Fibroblast of skin of abdomen (primary cell): ENCODE measurements at places on chromosomes 5 and 9.

- DNase-seq = no peak
Measured at GRCh38 chr9:96462541-96462940, 12.6 kb downstream of the HABP4 start.

- no peak for DNase-seq
Measured at GRCh38 chr5:39671561-39671961, 246.8 kb upstream of the DAB2 start.

DNA sequence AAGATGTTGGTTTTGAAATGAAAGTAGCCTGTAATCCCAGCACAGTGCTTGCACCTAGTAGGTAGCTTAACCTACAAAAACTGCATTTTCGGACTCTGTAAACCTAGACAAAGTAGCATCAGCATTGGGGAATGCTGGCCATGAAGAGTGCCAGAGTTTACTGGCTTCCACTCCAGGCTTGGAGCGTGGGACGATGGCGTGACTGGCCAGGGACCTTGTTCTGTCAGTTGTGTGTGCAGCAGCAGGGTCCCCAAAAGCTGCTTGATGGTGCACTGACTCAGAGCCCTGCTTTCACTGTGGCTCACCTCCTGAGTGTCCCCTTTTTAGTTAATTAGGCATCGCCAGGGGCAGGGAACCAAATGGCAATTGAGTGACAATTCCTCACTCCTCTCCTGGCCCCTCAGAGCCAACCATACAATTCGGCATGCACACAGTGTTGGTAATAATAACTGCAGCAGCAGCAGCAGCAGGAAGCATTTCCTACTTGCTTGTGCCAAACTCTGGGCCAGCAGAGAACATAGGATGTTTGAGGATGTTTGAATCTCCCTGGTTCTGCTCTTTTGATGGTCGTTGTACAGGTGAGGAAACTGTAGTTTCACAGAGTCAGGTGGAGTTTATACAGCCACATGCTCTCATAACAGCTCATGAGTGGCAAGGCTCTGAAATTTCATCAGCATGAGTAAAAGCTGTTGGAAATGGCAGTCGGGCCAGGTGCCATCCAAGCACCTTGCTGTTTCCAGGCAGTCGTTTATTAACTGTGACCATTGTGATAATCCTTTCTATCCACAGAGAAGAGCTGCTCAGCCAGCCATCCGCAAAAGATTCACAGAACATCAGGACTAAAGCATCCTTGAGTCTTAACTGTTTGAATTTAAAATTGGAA lies 4.2 kb downstream of the UBE2QL1 start:
- DNase-seq = no peak

GRCh38 chr9:92439921-92440750 lies 15.9 kb upstream of the OMD start:
- peak; percentile 42 for DNase-seq

DNA sequence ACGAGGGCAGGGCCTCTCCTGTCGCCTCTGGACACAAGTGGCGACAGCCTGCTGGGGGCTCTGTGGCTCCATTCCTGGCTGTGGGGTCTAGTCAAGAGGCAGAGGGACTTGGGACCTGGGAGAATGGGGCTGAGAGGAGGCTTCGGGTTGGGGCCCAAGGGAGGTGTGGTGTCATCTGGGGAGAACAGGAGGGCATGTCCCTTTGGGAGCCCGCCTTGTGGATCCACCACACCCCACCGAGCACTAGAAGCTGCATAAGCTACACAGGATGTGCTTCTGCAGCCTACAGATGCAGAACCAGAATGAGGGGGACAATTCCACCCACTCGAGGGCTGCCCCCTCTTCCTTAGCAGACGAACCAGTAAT lies 3.9 kb upstream of the MAN1B1 start:
- no peak for DNase-seq

- no peak for DNase-seq
Measured at GRCh38 chr5:158756871-158757270, 342.8 kb downstream of the EBF1 start.

DNA sequence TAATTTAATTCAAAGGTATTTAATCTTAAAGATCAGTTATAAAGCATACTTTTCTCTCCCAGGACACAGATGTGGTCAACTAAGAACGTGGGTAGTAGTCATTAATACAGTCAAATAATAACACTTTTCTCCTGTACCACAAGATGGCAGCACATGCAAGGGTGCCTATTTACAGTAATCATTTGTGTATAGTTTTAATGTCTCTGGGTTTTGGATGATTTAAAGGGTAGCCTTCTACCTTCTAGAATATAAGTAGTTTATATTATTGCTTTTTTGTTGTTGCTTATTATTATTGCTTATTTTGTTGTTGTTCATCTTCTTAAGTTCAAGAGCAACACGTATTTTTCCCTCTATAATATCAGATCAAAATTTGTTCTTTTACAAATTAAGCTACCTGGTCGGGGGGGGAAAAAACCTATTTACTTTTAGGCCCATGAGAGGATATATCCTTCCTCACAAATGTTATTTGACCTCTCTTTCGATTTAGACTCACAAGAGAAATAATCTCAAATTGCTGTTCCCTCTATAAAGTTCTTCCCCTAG lies 59.6 kb upstream of the SLC27A6 start:
- peak; percentile 58 for DNase-seq

DNA sequence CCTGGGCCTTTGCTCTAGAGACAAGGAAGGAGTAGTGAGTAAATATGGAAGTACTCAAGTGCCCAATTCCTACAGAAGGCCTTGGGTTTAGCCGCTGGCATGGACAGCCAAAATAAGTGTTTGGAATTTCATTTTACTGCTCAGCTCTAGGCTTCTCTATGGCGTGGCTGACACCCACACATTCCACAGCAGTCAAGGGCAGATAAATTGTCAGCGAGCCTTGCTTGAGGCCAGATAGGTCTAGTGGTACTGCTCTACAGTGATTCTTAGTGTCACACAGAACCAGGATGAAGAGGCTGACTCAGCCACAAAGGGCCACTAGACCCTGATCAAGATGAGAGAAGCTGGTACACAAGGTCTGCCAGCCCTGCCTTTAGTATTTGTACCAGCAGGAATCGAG lies 111.0 kb upstream of the NFIB start:
- DNase-seq = no peak

DNA sequence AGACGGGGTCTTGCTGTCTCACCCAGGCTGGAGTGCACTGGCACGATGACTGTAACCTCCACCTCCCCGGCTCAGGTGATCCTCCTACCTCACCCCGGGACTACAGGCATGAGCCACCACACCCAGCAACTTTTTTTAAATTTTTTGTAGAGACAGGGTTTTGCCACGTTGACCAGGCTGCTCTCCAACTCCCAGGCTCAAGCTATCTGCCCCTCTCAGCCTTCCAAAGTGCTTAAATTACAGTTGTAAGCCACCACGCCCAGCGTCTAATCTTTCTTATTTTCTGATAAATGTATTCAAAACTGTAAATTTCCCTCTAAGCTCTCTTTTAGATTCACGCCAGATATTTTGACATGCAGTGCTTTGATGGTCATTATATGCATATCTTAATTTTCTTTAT lies 10.3 kb downstream of the FRRS1L start:
- DNase-seq = no peak

DNA sequence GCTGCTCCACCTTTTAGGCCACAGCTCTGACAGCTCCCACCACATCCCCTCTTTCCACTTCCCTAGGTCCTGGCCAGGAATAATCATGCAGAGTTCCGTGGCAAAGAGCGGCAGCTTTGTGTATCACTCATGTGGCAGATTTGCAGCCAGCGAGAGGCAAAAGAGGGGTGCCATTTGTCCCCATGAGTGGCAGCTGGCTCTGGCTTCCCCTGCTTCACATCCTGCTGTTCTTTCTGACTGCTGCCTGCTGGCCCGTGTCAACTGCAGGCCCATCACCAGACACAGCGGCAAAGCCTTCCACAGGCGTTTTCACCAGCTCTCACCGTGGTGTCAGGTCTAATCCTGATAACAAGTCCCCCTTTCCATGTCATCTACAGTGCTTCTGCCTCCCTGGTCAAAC lies 430.6 kb upstream of the DAP start:
- DNase-seq = no peak

DNA sequence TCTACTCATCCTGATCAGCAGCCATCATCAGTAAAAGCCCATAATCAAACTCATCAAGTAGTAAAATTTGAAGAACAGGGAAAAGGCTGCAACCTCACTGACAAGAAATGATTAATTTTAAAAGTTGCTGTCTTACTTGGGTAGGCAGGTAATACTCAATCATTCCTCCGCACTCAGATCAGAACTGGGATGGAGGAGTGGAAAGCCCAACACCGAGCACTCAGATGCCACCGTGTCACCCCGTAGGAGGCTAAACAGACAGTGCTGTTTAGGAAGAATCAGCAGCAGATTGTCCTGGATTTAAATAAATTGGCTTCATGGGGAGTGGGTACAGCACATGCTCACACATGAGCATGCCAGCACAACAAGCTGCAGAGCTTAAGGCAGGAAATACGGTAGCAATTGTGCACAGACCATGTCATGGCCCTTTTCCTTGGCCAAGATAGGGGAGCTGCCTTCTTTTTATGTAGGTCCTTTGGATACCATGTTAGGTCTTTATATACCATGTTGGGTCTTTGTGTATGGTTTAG lies 92.6 kb upstream of the CDH6 start:
- no peak for DNase-seq

DNA sequence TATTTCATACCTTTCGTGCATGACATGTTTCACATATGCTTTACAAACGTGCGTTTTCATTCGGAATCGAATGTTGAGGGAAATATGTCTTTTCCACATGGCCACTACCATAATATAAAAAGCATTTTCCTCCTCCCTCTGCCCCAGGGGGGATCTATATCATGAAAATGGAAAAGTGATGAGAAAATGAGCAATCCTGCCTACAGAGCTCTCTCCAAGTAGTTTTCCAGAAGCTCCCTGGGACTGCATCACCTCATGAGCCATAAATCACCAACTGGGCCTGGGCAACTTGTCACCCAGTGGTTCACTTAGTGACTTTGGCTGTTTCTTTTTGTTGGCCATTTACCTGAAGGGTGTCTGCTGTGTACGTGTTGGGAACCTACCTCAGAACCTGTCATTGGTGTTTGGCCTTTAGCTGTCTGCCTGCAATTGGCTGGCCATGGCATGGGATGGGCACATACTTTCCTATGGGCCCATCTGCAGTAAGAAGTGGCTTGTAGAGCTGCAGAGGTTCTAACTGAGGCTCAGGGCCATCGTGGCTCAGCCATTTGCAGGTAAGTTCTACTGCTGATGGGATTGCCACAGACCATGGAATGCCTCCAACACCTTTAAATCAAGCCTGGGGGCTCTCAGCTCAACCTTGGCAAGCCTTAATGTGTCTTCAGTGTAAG lies 9.5 kb upstream of the TIFAB start:
- no peak for DNase-seq

GRCh38 chr5:131457193-131457592 lies 177.8 kb downstream of the RAPGEF6 start:
- DNase-seq = no peak

DNA sequence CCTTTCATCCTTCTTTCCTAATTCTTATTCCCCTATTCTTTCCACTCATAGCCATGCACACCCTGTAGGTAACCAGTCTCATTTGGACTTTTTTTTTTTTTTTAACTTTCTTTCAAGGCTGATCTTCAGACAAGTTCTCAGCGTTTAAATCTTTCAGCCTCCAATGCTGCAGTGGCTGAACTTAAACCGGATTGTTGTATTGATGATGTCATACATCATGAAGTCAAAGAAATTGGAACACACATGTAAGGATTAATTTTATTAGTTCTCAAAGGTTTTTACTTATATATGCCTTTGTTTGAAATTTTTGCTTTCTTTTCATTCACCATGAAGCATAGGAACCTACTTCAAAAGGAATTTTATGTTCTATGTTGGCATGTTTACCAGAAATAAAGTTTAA lies 22.1 kb downstream of the SHLD3 start:
- DNase-seq = no peak

- no peak for DNase-seq
Measured at GRCh38 chr9:133475292-133476012, 3.4 kb downstream of the SLC2A6 start.

DNA sequence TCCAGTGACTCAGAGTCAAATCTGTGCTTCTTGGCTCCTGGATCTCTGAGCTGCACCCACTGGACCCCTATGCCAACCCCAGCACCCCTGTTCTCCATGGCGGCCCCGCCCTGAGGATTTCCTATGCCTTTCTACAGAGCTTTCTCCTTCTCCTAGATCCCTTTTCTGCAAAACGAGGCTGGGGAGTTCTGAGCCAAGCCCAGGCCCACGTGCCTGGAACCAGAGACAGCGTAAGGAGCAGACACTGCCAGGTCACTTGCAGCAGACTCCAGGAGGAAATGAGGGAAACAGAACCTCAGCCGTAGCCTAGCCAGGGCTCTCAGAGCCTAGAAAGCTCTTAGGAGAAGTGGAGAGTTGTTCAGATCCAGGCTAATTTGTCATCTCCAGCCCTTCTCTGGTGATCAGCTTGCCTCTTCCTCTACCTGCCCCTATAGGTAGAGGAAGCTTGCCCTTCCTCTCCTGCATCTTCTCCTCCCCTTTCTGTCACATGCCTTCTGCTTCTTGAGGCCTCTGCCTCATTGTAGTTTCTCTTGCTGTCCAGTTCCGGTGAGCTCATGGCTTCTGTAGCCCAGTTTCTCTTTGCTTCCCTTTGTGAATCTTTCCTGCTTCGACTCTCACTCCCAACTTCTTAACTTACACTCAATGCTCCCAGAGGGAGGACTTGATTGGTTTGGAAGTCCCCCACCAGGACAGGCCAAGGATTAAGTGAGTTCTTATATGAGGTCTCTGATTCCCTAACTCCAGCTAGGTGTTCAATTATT lies 163.4 kb downstream of the RGS3 start:
- DNase-seq = no peak

DNA sequence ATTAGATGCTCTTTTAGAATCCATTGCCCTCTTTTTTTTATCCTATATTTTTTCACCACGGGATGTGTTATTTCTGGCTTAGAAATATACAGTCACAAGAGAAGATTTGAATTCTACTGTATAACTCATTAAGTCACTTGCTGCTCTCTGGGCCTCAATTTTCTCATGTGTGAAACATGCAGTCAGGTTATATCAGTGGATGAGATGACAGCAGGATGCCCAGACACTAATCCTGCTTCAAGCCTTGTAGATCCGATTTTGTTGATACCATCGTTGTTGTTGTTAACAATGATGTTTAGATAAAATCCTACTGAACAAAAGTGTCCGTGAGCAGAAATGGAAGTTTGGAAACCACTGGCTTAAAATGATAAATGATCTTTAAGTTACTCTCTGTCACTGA lies 421.9 kb upstream of the DMAC1 start:
- no peak for DNase-seq

GRCh38 chr9:68802525-68803015 lies 97.5 kb downstream of the PIP5K1B start:
- DNase-seq = no peak

DNA sequence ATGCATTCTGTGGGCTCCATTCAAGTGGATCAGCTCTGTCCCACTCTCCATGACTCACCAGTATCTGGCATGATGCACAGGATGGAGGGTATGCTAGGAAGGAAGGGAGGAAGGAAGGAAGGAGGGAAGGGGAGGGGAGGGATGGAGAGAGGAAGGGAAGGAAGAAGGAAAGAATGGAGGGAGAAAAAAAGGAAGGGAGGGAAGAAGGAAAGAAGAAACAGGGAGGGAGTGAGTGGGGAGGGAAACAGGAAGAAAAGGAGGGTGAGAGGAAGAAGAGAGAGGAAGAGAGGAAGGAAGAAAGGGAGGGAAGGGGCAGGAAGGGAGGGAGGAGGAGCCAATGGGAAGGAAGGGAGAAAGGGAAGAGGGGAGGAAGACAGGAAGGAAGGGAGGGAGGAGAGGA lies 5.3 kb upstream of the BARHL1 start:
- DNase-seq = no peak

- peak; percentile 16 for DNase-seq
Measured at GRCh38 chr5:134948911-134949310, 18.8 kb upstream of the CATSPER3 start.

- DNase-seq = no peak
Measured at GRCh38 chr5:143194713-143195112, 208.8 kb downstream of the NR3C1 start.

GRCh38 chr9:110583237-110583636 lies 3.7 kb upstream of the SVEP1 start:
- DNase-seq = peak; percentile 49
